ENCODE measurements at places on chromosomes 2 and 18. TPM values are rescaled to one million over a fixed set of nuclear protein-coding genes. Genes with fewer than 3 reads are reported as not detected.

Gene ABHD3
- total RNA-seq: 8.4 TPM

Gene KIF1A
- total RNA-seq: 41.8 TPM

Gene REG3A
- not detected for total RNA-seq

Gene AGAP1
- total RNA-seq: 17.2 TPM

Gene PIEZO2
- 0.63 TPM for total RNA-seq

Gene MYOM1
- 410 TPM for total RNA-seq

Gene AMER3
- not detected for total RNA-seq

Gene CKAP2L
- 0.82 TPM for total RNA-seq

Gene CDH19
- total RNA-seq: 30.4 TPM

Gene PLA2R1
- total RNA-seq: 2.8 TPM

Gene CYP27C1
- not detected for total RNA-seq

Gene ACADL
- 1.9 TPM for total RNA-seq

Gene PSMA8
- total RNA-seq: not detected

Gene CNTNAP5
- not detected for total RNA-seq

Gene PRKCE
- 11.8 TPM for total RNA-seq

Gene RAB11FIP5
- total RNA-seq: 34.1 TPM

Gene AKAIN1
- not detected for total RNA-seq

Gene CRYGD
- not detected for total RNA-seq

Gene SERPINB11
- not detected for total RNA-seq

Gene PRKAG3
- not detected for total RNA-seq
